ENCODE measurements at places on chromosomes 12 and 14.
A peak's percentile ranks its signal among the peaks of the same experiment; 100 is the strongest.

DNA sequence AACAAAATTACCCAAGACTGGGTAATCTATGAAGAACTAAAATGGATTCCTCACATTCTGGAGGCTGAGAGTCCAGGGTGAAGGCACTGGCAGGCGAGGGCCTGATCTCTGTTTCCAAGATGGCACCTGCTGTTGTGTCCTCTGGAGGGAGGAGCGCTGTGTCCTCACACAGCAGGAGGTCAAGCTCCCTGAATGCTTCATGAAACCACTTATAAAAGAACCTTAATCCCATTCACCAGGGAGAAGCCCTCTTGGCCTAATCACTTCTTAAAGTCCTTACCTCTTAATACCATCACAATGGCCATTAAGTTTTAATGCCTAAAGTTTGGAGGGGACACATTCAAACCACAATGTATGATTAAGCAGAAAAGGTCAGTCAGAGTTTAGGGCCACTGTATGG, 172.4 kb downstream of the EMP1 start:
- H3K4me3 ChIP-seq = no peak overlapping the region
- H3K27me3 ChIP-seq = peaks cover 5% of the 10 kb centered on the region
- DNase-seq = peak; percentile 69
- H3K27ac ChIP-seq = no peak overlapping the region
- H3K36me3 ChIP-seq = no peaks in the 10 kb centered on the region
- no peaks in the 10 kb centered on the region for H3K4me1 ChIP-seq

DNA sequence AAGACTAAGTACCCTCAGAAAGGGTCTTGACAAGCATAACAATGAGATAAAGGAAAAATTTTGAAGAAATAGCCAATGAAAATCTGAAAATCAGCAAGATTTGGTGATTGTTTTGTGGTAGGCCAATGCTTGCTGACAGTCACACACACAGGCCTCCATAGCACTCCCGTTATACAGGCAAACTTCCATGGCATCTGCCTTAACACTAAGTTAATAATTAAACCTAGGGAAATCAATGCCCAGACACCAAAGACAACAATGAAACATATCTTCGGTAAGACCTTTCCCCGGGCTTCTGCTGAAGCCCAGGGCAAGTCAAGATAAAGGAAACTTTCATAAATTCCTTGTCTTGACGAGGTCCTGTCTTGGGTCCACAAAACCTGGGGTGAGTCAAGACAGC, 18.6 kb upstream of the RERGL start:
- H3K27ac ChIP-seq = no peak overlapping the region
- H3K4me3 ChIP-seq = no peak overlapping the region
- no peaks in the 10 kb centered on the region for H3K27me3 ChIP-seq
- H3K4me1 ChIP-seq = no peaks in the 10 kb centered on the region
- H3K36me3 ChIP-seq = no peaks in the 10 kb centered on the region

GRCh38 chr12:114152890-114153289, 186.8 kb upstream of the RBM19 start:
- H3K4me1 ChIP-seq = no peaks in the 10 kb centered on the region
- no peak for DNase-seq
- H3K27me3 ChIP-seq = no peaks in the 10 kb centered on the region

- no peaks in the 10 kb centered on the region for H3K4me1 ChIP-seq
- H3K4me3 ChIP-seq = no peak overlapping the region
- H3K27ac ChIP-seq = no peak overlapping the region
- DNase-seq = no peak
- H3K27me3 ChIP-seq = no peaks in the 10 kb centered on the region
These were observed 123.0 kb downstream of the NAV3 start for GRCh38 chr12:77953528-77954205.

DNA sequence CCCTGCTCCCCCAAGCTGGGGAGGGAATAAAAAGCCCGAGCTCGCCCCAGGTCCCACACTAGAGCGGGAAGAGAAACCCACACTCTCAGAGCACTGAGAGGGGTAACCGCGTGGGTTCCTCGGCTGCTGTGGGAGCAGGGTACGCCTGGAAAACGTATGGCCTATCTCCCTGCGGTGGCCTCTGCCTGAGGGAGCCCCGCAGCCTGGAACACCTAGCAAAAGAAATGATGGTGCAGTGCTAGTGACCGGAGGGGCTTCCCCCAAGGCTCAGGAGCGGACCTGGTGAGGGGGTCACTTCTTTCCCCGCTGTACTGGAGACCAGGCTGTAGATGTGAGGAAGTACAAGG, 2.5 kb upstream of the OR4N2 start:
- DNase-seq = no peak
- no peaks in the 10 kb centered on the region for H3K4me1 ChIP-seq
- no peak overlapping the region for H3K4me3 ChIP-seq
- H3K27ac ChIP-seq = no peak overlapping the region
- no peaks in the 10 kb centered on the region for H3K27me3 ChIP-seq

- H3K27me3 ChIP-seq = no peaks in the 10 kb centered on the region
- no peak for DNase-seq
- no peaks in the 10 kb centered on the region for H3K36me3 ChIP-seq
These were observed 24.2 kb downstream of the NOC4L start for GRCh38 chr12:132168311-132169031.

DNA sequence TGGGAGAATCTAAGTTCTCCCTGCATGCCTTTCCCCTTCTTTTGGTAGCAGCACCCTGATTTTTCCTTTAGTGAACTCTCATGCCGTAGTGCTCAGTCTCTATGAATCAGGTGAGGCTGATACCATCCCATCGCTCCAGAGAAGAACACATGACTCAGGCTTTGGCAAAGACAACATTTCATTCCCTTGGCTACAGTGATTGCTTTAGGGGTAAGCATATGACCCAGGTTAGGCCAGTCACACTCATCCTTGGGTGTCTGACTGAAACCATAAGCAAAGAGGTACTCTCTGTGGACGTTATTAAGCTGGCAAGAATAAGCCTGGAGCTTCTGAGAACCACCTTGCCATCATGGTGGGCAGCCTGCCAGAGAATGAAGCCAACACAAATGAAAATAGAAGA, 141.8 kb downstream of the MYRFL start:
- H3K27ac ChIP-seq = no peak overlapping the region
- no peaks in the 10 kb centered on the region for H3K36me3 ChIP-seq
- H3K4me1 ChIP-seq = no peaks in the 10 kb centered on the region
- H3K4me3 ChIP-seq = no peak overlapping the region
- no peaks in the 10 kb centered on the region for H3K27me3 ChIP-seq
- no peak for DNase-seq

DNA sequence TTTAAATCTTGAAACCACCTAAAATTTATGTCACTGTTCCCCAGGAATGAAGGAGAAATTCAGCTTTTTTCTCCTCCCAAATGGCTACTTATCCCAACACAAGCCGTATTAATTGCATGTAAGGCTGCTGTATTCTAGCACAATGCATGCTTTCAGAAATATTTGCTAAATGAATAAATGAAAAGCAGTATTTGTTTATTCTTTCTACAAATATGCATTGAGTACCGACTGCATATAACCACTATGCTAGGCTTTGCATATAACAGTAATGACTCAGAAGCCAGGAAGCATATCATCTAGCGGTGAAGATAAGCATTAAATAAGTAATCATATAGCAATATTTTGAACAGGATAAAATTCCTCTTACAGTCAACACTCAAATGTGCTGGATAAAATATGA, 5.7 kb upstream of the LRR1 start:
- H3K27ac ChIP-seq = no peak overlapping the region
- no peak for DNase-seq
- no peaks in the 10 kb centered on the region for H3K36me3 ChIP-seq
- H3K4me3 ChIP-seq = no peak overlapping the region
- no peaks in the 10 kb centered on the region for H3K27me3 ChIP-seq
- no peaks in the 10 kb centered on the region for H3K4me1 ChIP-seq

- H3K4me3 ChIP-seq = no peak overlapping the region
- H3K27me3 ChIP-seq = peaks cover 16% of the 10 kb centered on the region
- H3K27ac ChIP-seq = no peak overlapping the region
- no peak for DNase-seq
These were observed 110.3 kb downstream of the SINHCAF start for GRCh38 chr12:31215518-31216232.

DNA sequence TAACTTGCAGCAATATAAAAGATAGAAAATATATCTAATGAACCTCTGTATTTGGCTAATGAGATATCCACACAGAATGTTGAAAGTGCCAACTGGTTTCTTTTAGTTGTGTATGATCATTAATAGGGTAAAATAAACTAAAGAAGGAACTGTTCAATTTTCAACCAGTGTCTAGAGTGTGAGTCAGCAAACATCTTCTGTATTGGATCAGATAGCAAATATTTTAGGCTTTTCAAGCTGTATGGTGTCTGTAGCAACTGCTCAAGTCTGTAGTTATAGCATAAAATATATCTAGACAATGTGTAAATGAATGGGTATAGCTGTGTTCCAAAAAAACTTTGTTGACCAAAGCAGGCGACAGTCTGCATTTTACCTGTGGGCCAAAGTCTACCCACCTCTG, 23.5 kb upstream of the NOVA1 start:
- DNase-seq = no peak
- H3K36me3 ChIP-seq = no peaks in the 10 kb centered on the region
- no peak overlapping the region for H3K4me3 ChIP-seq
- no peaks in the 10 kb centered on the region for H3K4me1 ChIP-seq

DNA sequence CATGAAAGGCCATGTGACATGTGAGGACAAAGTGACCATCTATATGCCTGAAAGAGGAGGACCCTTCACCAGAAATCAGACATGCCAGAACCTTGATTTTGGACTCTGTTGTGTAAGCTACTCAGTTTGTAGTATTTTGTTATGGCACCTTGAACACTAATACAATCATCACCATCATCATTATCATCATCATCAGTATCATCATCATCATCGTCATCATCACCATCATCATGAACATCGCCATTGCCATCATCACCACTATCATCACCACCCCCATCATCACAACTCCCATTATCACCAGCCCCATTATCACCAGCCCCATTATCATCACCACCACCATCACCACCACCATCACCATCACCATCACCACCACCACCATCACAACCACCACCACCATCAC, 15.9 kb downstream of the ISCU start:
- H3K27me3 ChIP-seq = no peaks in the 10 kb centered on the region
- H3K27ac ChIP-seq = no peak overlapping the region
- H3K4me1 ChIP-seq = peaks cover 1% of the 10 kb centered on the region
- H3K36me3 ChIP-seq = no peaks in the 10 kb centered on the region
- no peak overlapping the region for H3K4me3 ChIP-seq

GRCh38 chr14:49858383-49858782, 5.8 kb upstream of the NEMF start:
- H3K4me1 ChIP-seq = peaks cover 2% of the 10 kb centered on the region
- no peaks in the 10 kb centered on the region for H3K36me3 ChIP-seq
- no peak for DNase-seq

DNA sequence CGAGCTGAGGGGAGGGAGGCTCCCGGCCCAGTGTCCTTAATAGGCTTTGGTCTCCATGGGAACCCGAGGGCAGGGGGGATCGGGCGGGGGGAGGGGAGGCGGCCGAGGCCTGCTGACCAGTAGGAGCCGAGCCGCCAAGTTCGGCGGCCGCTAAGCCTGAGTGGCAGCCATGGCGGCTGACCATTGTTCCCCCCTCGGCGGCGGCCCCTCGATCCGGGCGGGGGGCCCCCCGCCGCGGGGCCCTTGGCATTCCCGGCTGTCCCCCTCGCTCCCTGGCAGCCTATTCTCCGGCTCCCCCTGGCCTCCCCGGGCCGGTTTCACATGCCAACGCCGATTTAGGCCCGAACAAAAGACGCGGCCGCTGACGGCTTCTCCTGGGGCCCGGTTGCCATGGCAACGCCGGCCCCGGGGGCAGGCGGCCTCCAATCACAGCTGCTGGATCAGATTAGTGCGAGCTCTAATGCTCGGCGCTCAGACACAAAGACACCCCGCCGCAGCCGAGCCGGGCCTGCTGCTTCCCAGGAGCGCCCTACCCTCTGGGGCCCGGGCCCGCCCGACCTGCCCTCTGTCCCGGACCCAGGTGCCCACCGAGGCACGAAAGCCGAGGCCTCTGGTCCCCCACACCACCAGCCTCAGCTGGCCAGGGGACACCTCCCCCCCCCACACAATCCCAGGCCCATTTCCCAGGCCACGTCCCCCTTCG, 7.3 kb downstream of the MSI1 start:
- H3K27me3 ChIP-seq = no peaks in the 10 kb centered on the region
- H3K27ac ChIP-seq = peak overlapping the region; percentile 91
- peaks cover 60% of the 10 kb centered on the region for H3K4me1 ChIP-seq
- H3K4me3 ChIP-seq = peak overlapping the region; percentile 16
- peaks cover 93% of the 10 kb centered on the region for H3K36me3 ChIP-seq

All from neuronal stem cell (in vitro differentiated cells).